ENCODE measurements at places on chromosomes 7 and 10.

DNA sequence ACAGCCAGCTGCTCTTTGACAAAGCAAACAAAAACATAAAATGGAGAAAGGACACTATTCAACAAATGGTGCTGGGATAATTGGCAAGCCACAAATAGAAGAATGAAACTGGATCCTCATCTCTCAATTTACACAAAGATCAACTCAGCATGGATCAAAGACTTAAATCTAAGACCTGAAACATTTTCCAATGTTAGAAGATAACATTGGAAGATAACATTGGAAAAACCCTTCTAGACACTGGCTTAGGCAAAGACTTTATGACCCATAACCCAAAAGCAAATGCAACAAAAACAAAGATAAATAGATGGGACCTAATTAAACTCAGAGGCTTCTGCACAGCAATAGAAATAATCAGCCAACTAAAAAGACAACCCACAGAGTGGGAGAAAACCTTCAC, 425.7 kb upstream of the SEMA3D start:
- no peak for ATAC-seq

GRCh38 chr7:141550386-141551093, 670 bp upstream of the AGK start:
- ATAC-seq, result no peak

DNA sequence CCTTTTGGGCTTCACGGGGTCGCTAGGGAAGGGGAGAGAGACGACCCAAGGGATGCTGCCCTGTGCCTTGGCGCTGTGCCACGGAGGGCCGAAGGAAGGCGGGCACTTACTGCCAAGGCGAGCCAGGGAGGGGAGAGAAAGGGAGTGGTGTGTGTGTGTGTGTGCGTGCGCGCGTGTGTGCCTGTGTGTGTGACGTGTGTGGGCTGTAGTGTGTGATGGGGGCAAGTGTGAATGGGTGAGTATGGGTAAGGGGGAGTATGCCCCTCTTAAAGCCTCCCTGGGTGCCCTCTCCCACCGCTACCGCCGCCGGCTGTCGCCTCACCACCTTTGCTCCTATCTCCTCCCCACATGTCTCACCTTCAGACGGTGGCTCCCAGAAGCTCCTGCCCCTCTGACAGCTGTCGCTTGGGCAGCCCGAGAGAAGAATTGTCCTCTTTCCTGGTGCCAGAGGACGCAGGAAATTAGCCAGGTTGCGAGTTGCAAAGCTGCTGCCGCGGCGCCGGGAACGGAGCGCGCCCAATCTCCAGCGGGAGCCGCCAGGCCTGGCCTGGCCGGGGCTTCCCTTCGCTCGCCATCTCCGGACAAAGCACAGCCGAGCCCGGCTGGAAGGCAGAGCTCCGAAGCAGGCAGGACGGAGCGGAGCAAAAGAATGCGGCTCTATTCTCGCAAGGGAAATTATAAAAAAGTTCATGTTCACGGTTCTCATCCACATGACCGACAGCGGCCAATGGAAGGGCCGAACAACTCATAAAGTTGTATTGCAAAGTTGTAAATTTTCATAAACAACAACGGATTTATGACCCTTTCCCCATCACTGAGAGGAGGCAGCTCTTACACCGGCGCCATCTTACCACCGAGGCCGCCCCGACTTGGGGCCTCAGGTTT, at the start of gene HOXA3:
Gene HOXA3, minus strand, starts transcription at position 653 of the 885 bp plus-strand sequence. CDS start 41,943 bp downstream, outside the sequence.
- ATAC-seq, result no peak

DNA sequence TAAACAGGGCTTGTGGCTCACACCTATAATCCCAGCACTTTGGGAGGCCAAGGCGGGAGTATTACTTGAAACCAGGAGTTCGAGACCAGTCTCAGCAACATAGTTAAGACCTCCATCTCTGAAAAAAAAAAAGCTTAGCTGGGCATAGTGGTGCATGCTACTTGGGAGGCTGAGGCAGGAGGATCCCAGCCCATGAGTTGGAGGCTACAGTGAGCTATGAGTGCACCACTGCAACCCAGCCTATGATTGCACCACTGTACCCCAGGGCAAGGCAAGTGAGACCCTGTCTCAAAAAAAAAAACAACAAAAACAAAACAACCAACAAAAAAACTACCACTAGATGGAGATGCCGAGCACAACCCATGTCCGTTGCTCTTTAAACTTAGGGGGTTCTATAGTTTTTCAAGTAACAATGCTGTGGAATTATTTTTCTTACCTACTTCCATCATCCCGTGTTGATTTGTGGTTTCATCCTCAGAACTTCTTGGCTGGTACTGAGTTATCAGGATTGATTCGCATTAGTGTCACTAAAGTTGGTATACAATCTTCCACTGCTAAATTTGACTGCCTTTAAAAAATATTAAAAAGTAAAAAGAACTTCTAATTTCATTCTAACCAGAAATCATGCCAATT, 12.2 kb upstream of the REPIN1 start:
- ATAC-seq, result no peak
